ENCODE measurements at places on chromosomes 2 and 18. TPM values are rescaled to one million over a fixed set of nuclear protein-coding genes. Genes with fewer than 3 reads are reported as not detected.

The SLC38A11 gene
- polyA plus RNA-seq, result not detected

The SYT4 gene
- polyA plus RNA-seq, result not detected

The OSBPL1A gene
- polyA plus RNA-seq, result 4.3 TPM

The CACNB4 gene
- polyA plus RNA-seq, result 0.22 TPM

- no peak for DNase-seq
These were observed 67.5 kb downstream of the FASTKD2 start for GRCh38 chr2:206832873-206833272.

- DNase-seq, result no peak
These were observed 65.2 kb upstream of the CCDC195 start for GRCh38 chr2:224781400-224781799.

DNA sequence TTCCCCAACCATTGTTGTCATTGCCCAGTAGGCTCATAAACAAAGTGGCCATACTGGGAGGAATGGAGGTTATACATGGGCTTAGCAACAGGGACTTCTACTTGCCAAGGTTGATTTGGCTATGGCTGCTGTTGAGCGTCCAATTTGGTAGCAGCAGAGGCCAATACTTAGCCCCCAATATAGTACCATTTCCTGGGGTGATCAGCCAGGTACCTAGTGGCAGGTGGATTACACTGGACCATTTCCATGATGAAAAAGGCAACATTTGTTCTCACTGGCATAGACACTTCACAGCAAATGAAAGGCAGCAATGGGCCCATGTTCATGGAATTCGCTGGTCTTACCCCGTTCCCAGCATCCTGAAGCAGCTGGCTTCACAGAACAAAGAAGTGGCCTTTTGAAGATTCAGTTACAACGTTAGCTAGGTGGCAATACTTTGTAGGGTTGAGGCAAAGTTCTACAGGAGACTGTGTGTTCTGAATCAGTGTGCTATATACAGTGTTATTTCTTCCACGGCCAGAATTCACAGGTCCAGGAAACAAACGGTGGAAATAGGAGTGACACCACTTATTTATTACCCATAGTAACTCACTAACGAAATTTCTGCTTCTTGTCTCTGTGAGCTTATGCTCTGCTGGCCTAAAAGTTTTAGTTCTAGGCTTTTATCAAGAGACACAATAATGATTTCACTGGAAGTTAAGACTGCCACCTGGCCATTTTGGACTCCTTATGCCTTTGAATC, 37.5 kb downstream of the FBXO11 start:
- DNase-seq, result no peak

DNA sequence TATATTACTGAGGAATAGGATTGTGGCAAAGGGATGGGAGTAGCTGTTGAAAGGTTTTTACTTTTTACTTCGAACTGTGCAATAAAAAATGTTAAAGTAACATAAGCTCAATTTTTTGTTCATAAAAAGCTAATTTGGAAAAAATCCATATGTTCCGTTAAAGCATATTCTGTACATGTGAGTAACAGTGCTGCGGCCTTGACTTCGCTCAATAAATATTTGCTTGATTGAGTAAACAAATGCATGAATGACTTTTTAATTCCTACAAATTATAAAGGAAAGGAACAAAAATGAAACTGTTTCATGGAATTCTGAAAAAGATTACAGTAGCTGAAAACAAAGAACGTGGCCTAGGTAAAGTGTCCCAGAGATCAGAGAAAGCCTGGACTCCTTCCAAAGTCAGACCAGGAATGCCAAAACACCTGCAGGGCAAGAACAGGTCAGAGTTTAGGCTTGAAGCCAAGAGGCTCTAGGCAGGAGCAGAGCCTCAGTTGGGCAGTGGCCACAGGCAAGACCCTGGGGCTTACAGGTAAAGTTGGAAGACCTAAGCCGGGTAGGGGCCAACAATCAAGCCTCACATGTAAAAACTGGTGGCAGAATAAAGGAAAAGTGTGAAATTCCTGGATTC, 44.3 kb upstream of the FIGN start:
- no peak for DNase-seq

DNA sequence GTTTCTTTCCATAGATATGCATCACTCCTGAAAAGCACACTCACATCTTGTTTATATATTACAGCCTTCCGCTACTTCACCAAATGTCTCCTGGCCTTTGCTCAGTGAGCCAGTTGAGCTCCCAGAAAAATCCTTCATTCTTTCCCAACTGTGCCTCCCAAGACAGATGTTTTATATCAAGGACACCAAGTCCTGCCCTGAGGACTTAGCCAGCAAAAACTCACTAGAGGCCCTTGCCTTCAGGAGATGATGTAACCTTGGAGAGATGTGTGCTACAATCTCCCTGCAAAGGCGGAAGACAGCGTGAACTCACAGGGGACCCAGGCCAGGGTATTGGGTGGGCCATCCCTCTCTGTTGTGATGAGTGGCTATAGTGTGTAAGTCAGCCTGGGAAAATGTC, 86.1 kb upstream of the CTAGE1 start:
- DNase-seq, result no peak

DNA sequence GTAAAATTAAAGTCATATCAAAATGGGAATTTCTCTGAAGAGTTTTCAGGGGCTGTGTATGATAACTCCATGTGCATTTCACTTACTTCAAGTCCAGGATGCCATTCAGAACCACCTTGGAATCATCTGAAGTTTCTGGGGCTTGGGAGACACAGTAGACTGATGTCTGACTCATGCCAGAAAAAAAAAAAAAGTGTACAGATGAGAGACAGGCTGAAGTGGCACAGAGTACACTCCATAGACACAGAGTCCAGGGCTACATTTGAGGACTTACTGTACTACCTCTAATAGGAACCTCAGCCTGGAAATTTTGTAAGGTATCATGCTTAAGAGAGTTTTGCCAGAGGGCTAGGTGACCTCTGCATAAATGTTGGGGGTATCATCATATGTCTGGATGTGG, 92.0 kb downstream of the SS18 start:
- no peak for DNase-seq

DNA sequence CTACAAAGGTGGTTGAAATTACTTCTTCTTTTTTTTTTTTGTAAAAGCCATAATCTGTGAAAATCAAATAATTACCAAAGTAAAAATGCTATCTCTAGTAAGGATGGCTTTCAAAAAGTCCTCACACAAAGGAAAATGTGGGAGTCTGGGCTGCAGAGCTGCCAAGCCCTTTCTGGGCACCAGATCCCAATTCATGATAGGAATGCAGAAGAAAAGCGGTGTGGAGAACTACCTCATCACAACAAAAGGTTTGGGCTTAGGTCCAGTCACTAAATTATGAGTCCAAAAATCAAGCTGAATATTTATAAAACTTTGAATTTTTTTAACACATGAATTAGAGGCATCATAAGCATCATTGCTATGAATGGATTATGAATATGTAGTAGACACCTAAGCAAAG, 30.8 kb upstream of the EPHA4 start:
- DNase-seq, result no peak

- no peak for DNase-seq
These were observed 89.0 kb upstream of the SERTAD2 start for GRCh38 chr2:64742678-64743077.
